Stimulated activated CD8-positive, alpha-beta memory T cell treated with anti-CD3 and anti-CD28 coated beads, Interleukin-15, amount 100 ng/mL, for 48 hours (primary cell): ENCODE measurements at places on chromosomes 3 and 15.

- no peak for DNase-seq
These were observed 39.7 kb downstream of the NPTN start for GRCh38 chr15:73593304-73594074.

GRCh38 chr15:70159713-70160009 lies 61.9 kb upstream of the TLE3 start:
- no peak for DNase-seq

DNA sequence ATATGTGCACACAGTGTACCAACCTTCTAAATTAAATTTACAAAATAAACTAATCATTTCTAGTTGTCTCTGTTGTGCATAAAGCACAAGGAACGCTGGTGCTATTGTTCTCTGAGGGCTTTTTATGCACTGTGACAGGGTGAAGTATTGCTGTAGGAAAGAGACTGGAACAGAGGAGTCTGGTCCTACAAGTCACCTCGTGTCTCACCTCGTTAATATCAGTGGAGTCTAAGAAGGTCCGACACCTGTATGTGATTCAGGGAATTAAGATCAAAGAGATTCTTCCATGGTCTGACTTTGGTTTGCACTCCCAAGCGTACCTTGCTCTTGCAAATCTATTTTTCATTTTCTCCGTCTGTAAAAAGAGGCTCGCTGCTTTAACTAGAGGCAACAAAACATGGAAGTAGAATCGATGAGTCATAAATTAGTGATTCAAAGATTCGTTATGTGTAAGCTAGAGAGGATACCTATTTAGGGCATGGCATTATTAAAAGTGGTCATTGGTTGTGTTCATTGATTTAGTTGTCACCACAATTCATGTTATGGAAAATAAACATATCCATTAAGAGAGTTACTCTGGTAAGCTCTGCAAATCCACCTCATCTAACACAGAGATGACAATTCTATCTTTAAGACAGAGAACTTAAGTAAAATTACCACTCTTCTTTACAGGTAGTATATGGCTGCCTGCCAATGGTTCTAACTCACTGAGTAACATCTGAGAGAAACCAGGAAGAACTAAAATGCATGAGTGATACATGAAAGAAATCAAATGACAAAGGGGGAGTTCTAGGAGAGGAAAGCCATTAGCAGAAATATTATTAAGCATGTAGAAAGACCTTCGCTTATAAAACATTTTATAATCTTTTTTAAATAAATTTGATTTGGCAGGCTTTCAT lies 219.4 kb upstream of the GBE1 start:
- no peak for DNase-seq

- DNase-seq = no peak
These were observed 44.9 kb upstream of the GABRG3 start for GRCh38 chr15:26926081-26926480.

DNA sequence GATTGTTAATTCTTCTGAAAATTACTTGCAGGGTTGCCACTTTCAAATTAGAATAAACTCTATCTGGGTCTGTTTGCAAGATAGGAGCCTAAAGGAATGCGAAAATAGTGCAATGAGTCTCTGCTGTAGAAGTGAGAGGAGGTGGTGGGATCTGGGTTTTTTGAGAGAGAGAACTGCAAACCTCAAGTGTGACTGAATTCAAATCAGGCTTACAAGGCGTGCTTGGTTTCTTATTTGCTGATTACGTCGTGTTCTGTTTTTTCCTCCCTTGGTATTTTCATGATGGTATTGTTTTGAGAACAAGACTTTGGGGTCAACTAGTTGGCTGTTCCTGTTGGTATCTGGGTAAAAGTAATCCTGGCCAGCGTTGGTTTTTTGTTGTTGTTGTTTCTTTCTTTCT lies 490.9 kb upstream of the CFAP20DC start:
- DNase-seq = no peak

DNA sequence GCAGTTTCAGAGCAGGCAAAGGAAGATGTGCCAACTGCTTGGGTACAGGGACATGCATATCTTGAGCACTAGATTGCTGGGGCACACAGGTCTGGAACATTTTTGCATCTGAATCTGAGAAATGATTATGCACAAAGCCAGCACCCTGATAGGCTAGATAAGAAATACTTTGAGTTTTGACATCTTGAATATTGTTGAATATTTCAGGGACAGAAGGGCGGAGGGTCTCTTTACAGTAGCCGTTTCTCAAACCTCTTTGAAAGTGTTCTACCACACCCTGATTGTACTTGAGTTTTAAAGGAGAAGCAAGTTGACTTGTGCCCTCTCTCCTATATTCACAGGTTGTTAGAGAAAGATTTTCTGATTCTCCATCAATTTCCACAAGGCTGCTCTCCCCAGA lies 188.1 kb upstream of the STRIT1 start:
- DNase-seq = no peak

DNA sequence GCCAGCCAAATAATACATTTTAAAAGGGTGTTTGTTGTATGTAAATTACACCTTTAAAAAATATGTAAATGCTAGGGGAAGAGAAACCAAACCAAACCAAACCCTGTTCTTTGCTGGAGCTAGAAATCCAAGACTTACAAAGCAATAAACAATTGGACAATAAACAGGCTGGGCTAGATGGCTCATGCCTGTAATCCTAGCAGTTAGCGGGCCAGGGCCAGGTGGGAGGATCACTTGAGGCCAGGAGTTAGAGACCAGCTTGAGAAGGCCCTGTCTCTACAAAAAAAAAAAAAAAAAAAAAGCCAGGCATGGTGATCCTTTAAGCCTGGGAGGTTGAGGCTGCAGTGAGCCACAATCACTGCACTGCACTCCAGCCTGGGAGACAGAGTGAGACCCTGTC lies 12.5 kb downstream of the STOML1 start:
- DNase-seq = no peak

GRCh38 chr3:90007778-90008499 lies 900.5 kb downstream of the EPHA3 start:
- no peak for DNase-seq

DNA sequence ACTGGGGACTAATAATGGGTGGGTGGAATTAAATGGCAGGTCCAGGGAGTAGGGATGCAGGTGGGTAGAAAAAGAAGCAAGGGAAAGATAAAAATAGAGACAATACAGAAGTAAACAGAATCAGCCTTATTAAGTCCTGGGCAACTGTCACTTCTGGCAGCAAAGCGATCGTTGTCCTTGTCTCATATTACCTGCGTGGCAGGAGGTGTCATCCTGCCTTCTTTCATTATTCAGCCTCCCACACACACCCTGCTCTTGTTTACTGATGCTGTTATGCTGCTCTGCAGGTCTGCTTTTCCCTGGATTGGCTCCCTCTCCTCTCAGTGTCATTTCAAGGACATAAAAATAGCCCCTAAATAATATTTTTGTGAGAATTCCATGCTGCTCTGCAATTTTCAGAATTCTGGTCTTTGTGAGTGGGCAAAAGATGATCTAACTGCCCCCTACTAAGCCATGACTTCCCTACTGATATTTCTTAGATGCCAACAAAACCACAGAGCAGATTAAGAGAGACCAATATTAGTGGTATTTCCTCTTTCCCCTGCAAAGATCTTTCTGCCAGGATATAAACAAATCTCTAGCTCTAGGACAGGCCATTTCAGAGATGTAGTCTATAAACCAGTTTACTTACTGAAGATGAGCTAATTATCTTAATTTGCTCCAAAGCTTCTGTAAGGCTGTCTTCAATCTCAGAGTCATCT lies 8.5 kb downstream of the VEPH1 start:
- DNase-seq = no peak

DNA sequence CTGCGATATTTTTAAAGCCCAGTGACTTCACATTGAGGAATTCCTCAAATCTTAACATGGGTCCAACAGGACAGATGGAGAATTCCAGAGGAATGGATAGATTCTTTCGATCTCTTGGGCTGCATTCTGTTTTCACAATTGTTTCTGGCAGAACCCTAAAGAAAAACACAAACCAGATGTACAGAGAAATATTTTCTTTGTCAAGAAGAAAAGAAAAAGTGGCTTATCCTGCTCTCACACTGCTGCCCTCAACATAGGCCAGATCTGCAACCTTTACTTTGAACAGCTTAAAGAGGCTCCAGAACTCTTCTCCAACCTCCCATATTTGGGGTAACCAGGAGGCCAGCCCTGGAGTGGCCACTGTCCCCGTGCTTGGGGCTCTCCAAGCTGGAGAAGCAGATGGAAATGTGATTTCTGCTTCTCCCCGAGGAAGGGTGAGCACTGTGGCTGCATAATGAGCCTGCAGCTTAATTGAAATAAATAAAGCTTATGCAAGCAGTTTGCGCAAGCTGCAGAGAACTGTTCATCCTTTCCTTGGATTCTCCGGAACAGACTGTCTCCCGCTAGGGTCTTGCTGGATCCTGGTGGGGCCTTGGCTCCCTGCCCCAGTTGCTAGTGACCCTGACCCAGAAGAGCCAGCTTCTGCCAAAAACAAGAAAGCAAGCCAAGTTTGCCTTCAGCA lies 453.2 kb upstream of the PROK2 start:
- no peak for DNase-seq

- DNase-seq = no peak
These were observed 143.6 kb upstream of the BHLHE40 start for GRCh38 chr3:4835616-4836043.

- DNase-seq = no peak
These were observed 2.5 kb upstream of the HTR3C start for GRCh38 chr3:184050217-184050847.

DNA sequence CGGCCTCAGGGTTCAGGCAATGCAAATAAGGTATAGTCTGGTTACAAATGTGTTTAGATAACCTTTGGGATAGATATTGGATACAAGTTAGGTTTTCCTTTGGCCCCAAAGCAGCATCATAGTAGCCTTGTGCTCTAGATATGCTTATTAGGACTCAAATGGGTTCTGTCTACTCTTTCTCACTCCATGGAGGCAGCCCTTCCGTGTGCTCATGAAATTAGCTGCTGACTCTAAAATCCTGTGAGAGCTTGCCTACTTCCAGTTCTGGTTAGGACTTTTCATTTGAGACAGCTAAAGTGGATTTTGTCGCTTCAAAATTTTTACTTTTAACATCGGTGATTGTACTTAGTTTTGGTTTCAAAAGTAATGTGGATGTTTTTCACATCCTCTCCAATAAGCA lies 1.6 kb downstream of the CDV3 start:
- DNase-seq = no peak

DNA sequence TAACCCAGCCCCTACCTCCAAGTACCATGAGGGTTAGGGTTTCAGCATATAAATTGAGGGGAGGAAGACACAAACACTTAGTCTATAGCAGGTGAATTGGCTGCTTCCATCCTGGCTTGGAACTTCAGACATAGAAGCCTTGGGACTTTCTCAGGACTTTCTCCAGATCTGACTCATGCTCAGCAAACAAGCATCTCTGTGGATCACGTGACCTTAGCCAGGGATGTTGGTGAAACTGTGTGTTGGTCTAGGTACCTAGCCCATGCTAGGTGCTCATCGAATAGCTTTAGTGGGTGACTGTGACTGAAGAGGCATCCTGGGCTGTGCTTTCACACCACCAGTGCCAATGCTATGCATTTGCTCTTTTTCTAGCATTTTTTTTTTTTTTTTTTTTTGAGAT lies 58.9 kb downstream of the CD47 start:
- DNase-seq = no peak
